Activated T-cell treated with anti-CD3 and anti-CD28 coated beads for 48 hours (primary cell): ENCODE measurements at places on chromosomes 5 and 9.

DNA sequence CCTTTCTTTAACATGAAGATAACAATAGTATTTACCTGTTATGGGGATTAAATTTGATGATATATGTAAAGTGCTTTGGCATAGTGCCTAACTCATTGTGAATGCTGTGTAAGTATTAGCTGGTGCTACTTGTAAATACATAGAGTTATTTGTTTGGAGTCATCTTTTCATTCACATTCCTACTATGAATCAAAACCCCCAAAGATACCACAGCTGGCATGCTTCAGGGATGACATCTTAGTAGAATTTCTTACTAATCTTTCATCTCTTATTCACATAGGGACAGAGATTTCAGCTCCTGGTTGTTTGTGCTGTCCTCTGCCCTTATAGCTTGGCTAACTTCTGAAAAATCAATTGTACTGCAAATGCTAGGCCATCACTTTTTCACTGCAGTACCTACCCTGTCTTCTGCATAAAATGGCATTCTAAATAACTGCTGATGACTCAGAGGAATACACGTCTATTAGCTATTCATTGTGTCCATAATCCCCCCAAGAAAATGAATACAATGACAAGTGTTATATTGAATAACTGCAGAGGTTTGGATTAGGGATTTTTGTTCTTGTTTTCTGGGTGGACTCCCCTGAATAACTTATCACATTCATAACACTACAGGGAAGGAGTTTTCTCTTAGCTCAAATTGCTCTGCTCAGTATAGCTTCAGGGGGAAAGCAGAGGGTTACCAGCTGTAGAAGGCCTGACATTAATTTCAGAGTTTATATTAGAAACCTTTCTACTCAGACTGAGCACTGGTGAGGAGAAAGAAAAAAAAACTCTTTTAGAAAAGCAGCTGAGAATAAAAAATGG lies 192.2 kb upstream of the C9orf72 start:
- no peak for DNase-seq

- peak; percentile 58 for DNase-seq
Measured at GRCh38 chr9:86946201-86947145, 833 bp downstream of the GAS1 start.

GRCh38 chr5:170333161-170333910 lies 35.8 kb upstream of the LCP2 start:
- DNase-seq, result peak; percentile 56

GRCh38 chr9:89678396-89679015 lies 73.7 kb downstream of the GADD45G start:
- no peak for DNase-seq

- DNase-seq, result no peak
Measured at GRCh38 chr5:177605667-177606066, 5.7 kb downstream of the B4GALT7 start.
